Natural killer cell treated with Interleukin-12 subunit alpha and Interleukin-12 subunit beta and Interleukin-15 and Interleukin-18, amount 100 ng/mL, for 72 hours (primary cell): ENCODE measurements at places on chromosomes 16 and 17. TPM values are rescaled to one million over a fixed set of nuclear protein-coding genes. Genes with fewer than 3 reads are reported as not detected.

SNAI3 gene
- total RNA-seq, result 0.42 TPM

- DNase-seq, result no peak
Measured at GRCh38 chr16:28989363-28989762, 4.5 kb downstream of the LAT start.

- no peak for DNase-seq
Measured at GRCh38 chr17:34606763-34607162, 27.4 kb downstream of the TMEM132E start.

GRCh38 chr17:57935833-57936807 lies 19.1 kb downstream of the CUEDC1 start:
- DNase-seq, result no peak

GRCh38 chr16:31093132-31093703 lies 1.4 kb downstream of the VKORC1 start:
- DNase-seq, result no peak
